ENCODE measurements at places on chromosomes 16 and 17.

DNA sequence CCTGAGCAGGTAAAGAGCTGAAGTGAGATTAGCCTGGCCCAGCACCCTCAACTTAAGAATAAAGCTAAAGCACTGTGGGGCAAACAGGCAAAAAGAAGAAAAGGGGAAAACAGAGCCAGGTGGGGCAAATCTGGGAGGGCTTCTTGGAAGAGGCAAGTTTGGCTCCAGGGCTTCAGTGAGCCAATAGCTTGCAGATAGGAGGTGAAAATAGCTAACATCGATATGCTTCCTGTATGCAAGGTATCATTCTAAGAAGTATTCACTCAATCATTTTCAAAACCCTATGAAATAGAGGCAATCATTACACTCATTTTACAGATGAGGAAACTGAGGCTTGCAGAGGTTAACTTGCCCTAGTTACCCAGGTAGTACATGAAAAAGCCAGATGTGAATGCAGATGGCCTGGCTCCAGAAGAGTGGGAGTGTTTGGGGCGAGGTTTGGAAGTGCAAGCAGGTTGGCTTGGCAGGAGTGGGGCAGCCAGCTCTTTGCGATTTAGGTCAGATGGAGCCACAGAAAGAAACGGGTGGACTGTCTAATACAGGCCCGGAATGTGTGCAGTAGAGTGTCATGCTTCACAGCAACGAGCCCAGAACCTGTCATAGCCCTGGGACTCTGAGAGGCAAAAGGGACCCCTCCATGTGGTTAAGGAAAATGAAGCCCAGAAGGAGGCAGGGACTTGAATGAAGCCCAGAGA is 5.7 kb downstream of the WNT3 start:
- DNase-seq, result no peak

GRCh38 chr16:3152991-3153368 is 18.2 kb downstream of the ZNF213 start:
- DNase-seq, result no peak

DNA sequence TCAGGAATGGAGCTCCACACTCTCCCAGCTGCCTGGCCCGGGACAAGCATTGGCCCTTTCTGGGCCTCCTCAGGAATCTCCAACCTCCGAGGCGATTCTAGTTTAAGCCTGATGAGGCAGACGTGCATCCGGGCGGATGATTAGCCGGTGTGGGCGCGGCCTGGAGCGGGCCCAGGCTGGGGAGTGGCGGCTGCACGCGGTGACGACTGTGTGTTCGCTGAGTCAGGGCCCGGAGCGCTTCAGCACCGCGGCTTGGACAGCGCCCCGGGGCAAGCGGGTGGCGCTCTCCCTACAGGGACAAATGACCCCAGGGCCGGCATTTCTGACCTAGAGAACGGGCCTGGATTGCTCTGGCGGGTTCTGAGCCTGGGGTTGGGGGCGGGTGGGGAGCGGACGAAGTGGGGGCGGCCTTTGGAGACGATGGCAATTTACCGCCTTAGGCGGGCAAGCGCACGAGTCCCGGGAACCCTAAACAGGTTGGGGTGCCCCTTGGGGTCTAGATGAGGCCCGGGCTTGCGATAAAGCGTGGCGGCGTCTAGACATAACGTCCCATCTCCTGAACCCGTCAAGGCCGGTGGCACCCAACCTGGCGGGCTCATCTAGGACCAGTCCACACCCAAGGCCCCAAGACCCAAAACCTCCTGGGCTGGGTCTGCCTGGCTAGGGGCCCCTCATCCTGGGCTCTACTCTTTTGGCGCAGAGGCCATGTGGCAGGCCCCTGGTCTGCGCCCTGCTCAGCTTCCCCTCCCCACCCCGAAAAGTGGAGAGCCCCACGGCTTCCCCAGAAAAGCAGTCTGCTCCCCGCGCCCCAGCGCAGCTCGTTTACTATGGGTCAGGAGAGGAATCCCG is 22.3 kb upstream of the ZNHIT3 start:
- no peak for DNase-seq

DNA sequence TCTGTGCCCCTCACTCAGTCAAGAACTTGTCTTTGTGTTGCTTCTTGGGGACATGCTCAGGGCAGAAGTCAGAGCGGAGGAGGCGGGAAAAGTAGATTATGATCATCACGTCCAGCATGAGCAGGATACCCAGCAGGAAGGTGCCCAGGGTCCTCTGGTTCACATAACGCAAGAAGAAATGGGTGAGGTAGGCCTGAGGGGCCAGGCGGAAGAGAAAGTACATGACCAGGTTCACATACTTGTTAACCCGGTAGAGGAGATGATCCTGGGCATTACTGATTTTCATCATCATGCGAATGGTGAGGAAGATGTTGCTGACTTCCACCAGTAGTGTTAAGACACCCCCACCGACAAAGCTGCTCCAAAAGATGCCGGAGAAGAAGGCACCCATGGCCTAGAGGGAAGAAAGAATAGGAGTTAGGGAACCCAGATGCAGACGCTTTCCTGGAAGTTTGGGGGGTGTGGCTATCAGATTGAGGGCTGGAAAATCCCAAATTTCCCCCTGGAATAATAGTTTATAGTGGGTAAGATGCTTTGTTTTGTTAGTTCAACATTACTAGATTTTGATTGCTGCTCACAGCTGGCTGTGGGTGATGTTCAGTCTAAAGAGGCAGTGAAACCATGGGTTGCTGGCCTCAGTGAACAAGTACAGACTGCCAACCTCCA is 1.4 kb downstream of the TLCD1 start:
- DNase-seq, result no peak

GRCh38 chr17:56835264-56835585 is 1.3 kb downstream of the DGKE start:
- no peak for DNase-seq

- no peak for DNase-seq
Measured at GRCh38 chr16:70252355-70252988, 732 bp upstream of the EXOSC6 start.

- no peak for DNase-seq
Measured at GRCh38 chr17:51813140-51813783, 345.3 kb downstream of the CA10 start.

- DNase-seq, result no peak
Measured at GRCh38 chr16:73714976-73715375, 581.6 kb upstream of the PSMD7 start.

- no peak for DNase-seq
Measured at GRCh38 chr17:69062860-69063581, 2.3 kb upstream of the ABCA9 start.

DNA sequence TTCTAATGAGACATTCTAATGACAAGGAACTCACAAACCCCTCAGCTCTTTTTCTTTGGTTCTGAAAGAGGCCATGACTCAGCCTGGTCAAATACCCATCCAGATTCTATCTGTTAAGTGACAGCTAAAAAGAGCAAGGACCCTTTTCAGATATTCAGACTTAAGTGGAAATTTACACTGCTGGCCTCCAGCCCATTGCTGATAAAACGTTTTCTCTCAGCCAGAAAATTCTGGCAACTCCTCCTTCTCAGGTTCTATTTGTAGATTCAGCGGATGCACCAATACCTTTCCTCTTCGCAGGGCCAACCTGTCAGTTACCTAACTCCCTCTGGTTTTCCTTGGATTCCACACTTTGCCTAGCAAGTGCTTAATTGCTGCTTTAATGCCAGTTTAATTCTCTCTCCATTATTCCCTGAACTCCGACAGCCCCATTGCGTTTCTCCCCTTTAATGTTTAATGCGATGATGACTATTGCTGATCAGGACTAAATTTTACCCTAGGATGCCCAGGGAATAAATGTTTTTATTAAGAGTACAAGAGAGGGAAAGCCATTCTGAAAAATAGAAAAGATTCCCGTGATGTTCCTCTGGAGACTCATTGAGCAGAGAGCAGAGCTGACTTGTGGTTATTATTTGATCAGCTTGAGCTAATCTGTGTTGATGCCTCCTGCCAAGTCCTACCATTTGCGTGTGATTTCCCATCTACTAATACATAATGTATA is 35.9 kb upstream of the TOM1L1 start:
- DNase-seq, result peak; percentile 77

DNA sequence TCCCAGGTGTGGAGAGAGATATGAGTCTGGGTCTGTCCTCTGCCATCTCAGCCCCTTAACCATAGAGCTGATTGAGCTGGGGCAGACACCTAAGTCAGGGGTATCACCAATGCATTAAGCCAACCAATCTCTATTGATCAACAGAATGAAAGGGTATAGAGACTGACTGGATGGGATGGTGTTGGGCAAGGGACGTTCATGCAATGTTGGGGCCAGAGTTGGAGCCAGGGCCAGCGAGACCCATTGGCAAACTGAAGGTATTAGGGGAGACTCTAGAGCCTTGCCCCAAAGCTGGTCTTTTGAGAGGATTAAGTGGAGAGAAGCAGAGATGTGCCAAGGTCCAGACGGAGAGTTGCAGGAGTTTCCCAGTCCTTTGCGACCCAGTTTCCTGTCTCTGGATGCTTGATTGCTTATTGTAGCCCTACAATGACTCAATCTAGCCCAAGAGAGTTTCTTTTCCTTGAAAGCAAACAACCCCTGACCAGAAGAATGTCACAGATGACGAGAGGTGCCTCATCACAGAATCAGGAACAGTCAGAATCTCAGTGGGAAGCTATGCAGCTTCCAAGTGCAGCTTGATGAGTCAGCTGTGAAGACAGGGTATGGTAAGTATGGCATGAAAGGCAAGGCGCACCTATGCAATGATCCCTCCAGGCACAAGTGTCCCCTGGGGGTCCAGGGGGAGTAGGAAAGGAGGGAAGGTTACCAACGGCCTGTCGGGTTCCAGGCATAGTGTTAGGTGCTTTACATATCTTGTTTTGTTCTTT is 137.2 kb downstream of the UTP18 start:
- no peak for DNase-seq

DNA sequence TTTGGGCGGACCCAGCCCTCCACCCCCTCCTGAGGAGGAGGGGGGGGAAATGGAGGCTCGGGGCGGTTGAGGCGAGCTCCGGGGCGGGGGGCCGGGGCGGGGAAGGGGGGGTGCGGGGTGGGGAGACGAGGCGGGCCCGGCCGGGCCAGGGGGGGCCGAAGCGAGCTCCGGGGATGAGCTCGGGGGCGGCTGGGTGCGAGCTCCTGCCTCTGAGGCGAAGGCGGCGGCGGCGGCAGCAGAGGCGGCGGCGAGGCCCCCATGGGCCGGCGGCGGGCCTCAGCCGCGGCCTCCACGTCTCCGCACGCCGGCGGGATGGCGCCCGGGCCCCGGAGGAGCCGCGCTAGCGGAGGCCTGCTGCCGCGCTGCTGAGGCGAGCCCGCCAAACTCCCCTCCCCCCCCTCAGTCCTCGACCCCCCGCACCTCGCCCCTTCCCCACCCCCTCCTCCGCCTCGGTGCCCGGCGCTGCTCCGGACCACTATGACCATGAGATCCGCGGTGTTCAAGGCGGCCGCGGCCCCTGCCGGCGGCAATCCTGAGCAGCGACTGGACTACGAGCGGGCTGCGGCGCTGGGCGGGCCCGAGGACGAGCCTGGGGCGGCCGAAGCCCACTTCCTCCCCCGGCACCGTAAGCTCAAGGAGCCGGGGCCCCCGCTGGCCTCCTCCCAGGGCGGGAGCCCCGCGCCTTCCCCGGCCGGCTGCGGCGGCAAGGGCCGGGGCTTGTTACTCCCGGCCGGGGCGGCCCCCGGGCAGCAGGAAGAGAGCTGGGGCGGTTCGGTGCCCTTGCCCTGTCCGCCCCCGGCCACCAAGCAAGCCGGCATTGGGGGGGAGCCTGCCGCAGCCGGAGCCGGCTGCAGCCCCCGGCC is 596 bp downstream of the MSL1 start:
- no peak for DNase-seq

GRCh38 chr16:20383106-20384029 is 21.2 kb downstream of the PDILT start:
- DNase-seq, result peak; percentile 48

DNA sequence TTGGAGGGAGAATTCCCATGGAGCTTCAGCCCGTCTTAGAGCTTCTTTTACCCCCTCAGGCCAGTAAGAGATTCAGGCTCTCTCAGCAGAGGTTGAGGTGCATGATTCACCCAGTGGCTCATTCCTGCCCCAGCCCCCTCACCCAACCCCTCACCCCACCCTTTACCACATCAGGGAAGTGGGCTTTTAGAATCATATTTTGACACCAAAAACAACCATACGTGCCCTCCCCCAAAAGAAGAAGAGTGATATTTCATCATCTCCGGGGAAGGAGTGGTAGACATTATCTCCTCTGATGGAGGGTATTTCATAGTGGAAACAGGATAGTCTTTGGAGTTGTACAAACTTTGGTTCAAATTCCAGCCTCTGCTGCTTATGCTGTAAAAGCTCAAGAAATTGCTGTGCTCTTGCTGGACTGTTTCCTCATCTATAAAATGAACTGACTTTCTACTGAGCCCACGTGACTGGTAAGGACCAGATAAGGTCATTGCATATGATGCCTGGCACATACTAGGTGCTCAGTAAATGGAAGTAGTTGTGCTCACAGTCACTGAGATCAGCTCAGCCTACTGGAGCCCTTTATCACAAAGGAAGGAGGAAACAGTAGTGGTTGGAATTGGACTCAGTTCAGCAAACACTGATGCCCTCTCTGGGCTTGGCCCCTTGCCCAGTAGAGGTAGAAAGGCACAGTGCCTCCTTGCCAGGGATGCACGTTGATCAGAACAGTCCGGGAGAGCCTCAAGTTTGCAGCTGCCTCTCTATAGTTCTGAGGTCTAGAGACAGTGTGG is 18.3 kb upstream of the CCL5 start:
- DNase-seq, result peak; percentile 10

GRCh38 chr16:81018496-81018895 is 11.5 kb downstream of the CENPN start:
- DNase-seq, result no peak

DNA sequence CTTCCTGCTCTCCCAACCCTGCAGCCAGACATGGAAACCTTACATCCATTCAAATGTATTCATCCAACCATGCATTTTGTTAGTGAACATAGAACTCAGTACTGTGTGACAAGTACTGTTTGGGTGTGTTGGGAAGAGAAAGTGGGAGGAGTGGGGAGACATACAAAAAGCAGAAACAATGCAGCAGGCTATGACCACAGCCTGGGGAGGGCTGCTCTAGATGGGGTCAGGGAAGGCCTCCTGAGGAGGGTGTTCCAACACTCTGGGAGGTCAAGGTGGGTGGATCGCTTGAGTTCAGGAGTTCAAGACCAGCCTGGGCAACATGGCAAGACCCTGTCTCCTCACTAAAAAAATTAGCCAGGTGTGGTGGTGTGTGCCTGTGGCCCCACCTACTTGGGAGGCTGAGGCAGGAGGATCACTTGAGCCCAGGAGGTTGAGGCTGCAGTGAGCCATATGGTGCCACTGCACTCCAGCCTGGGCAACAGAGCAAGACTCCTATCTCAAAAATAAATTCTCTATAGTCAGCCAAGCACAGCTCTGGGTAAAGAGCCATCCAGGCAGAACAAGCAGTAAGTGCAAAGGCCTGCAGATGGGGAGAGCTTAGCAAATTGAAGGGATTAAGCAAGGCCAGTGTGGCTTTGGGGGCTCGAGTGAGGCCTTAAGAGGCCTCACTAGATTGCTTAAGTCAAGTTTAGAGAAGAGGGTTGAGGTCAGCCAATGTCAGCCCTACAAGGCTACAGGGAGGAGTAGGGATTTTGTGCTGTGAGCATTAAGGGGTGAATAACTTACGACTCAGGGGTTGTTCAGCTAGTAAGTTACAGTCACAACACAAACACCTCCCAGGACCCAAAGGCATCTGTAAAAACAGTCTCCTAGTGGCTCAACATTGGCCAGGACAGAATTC is 5.5 kb downstream of the SLC13A2 start:
- no peak for DNase-seq

Measured in NCI-H1105 (cell line).